Putamen (tissue), 1 donor: ENCODE measurements at places on chromosomes 11 and 22.

DNA sequence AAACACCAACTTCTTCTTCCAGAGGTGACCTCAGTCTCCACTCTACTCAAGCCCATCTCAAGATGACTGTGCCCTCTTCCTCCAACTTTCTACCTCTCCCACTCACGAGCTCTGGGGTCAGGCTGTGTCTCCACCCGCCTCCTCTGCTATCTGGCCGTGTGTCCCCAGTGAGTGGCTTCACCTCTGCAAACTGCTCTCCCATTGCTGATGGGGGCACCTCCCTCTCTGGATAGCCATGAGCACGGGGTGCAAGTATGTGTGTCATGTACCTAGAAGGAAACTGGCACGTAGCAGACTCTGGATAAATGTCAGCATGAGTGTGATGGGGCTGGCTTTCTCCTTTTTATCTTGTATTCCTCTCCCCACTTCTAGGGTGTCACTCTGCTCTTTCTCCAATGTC lies 18.3 kb upstream of the RAC2 start:
- no peak for DNase-seq

DNA sequence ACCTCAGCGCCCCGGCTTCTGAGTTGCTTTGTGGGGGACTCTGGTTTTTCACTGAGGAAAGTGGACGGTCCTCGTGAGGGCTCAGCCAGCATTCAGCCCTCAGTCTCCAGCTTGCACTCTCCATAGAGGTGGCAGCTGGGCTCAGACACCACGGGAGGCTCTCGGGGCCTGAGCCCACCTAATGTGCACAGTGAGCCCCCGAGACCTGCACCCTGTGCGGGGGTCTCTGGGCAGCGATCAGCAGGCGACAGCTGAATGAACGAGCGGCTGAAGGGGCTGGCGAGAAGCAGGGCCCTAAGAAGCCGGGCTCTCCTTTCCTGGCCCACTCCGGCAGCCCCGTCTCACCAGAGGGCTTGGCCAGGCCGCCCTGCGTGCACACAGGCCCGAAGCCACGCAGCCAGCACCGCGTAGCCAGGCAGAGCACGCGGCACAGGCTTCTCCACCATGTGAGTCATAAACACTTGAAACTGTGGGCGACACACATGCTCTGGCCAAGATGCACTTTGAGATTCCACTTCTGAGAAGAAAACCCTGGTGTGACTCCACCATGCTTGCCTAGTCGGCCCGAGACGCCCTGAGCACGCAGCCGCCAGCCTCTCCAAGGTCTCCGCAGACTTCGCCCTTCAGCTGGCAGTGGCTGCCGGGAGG lies 28.0 kb downstream of the TOLLIP start:
- no peak for DNase-seq

DNA sequence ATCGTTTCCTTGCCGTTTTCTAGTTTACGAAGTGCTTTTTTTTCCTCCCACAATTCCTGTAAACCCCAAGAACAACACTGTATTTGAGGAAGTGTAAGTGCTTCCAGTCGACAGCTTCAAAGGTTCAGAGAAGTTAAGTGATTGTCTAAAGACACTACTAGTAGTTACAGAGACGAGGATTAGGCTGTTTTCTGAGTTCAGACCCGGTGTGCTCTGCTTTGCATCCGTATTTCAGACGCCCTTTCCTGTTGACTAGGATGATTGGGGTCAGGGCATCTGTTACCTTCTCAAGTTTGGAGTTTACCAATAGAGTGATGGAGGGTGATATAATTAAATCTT lies 430 bp downstream of the CLP1 start:
- no peak for DNase-seq

DNA sequence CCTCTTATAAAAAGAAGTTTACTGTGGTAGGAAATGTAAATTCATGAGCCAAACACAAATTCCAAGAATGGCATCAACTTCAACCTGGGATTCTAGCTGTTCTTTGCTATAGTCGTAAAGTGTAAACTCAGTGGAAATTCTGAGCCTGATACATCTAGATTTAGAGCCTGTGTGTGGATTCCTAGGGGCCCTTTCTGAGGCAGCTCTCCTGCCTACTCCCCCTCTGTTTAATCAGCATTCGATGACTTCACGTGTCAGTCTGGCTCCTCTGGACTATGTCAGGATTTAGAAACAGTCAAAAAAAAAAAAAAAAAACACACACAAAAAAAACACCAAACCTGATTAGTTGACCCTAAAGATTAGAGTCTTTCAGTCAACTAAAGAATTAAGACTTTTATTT lies 93.1 kb upstream of the SC5D start:
- DNase-seq, result no peak

DNA sequence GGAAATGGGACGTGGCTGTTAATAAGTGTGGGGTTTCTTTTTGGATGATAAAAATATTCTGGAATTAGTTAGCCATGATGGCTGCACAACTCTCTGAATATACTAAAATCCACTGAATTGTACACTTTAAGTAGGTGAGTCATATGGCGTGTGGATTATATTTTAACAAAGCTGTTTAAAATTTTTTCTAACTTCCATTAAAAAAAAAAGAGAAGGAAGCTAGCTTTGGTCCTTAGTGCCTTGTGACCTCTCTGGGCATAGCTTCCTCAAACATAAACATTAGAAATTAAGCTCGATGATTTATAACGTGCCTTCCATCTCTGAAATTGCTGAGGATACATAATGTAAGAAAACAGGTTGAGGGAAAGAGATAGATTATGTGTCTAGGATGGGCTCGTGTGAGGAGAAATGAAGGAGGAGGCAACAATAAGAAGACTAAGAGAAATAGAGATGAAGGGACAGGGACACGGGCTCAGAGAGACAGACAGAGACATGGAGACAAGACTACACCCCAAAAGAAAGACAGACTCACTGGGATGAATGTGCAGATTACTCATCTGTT lies 20.0 kb downstream of the IRAG1 start:
- no peak for DNase-seq

DNA sequence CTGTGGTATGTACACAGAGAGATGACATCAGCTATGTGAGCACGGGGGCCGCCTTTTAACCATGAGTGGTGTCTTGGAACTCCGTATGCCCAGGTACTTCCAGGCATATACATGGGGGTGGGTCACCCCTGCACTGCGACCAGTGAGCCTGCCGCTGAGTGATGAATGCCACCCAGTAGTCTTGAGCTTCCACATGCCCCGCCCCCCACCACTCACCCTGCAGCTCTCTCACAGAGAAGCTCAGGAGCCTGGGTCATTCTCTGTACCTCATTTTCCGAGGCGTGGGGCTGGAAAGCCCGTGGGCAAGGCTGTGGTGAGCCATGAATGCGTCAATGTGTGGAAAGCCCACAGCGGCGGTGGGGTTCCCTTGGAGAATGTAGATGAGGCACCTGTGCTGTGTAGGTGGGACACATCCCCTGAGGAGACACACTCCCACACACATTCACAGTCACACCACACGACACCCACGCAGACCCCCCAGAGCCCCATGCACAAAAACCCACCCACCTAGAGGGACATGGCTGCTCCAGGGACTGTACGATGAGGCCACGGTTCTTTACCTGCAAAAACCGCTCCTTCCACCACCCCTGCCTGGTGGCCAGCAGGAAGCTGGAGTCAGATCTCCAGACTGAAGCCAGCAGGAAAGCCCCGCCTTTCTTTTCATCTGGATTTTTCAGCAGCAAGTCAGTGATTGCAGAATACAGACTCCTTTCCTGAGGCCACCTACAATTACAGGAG lies 67.6 kb downstream of the PIWIL3 start:
- DNase-seq, result no peak

DNA sequence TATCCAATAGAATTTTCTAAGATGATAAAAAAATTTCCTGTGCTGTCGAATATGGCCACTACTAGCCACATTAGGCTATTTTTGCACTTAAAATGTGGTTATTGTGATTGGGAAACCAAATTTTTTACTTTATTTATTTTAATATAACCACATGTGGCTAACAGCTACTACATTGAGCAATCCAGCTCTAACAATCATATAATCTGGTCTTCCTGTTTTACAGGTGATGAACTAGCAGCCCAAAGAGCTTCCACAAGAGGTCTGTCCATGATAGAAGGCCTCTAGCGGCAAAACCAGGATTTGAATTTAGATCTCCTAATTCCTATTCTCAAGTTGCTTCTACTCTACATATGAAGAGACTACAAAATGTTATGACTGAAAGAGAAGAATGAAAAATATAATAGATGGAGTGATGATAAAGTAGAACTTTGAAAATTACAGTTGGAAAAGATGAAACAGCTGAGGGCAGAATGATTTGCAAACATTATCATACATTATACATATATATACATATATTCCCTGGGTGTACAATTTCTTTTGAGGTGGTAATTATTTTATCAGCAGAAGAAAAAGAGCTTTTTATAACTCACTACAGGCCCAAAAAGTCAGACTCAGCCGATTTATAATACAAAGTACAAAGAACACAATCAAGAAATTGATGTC lies 363.5 kb upstream of the PITPNB start:
- DNase-seq, result no peak

GRCh38 chr11:85930879-85931366 lies 75.7 kb downstream of the CCDC83 start:
- no peak for DNase-seq
